ENCODE measurements at places on chromosomes 2 and 18. TPM values are rescaled to one million over a fixed set of nuclear protein-coding genes. Genes with fewer than 3 reads are reported as not detected.

The LMAN2L gene
- 11.2 TPM for total RNA-seq

The SIX3 gene
- not detected for total RNA-seq

The TRAK2 gene
- 22.3 TPM for total RNA-seq

The LHCGR gene
- not detected for total RNA-seq
